Kidney tubule cell (primary cell): ENCODE measurements at places on chromosomes 3 and 15.

DNA sequence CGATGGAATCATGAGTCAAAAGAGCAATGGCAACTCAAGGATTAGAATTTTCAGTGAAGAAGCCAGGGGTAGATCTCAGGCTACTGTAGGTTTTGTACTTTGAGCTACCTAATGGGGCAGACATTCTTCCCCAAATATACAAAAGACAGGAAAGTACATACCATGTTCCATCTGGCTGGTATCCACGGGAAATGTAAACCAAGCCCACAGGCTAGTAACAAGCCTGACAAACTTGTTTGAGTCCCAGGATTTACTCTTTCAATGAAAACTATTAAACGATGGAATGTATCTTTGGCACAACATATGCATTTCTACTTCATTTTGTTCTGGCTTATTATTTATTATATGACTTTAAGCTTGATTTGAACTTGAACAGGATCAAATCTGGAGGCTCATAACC lies 44.2 kb upstream of the GOLIM4 start:
- no peak for DNase-seq

DNA sequence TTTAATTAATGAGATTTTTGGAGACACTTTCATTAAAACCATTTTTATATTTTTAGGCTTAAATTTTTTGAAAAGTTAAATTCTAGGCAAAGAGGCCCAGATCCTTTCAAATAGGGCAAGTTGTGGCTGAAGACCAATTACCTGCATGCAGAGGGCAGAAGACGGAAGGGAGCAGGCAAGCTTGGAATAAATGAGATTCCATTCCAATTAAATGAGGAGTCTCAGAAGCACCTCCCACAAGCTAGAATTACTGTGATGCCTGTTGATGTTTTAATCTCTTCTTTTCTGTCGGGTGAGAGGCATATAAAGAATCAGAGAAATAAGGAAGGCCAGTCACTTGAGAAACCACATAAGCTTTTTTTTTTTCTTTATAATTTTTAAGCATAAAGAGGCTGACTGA lies 46.8 kb downstream of the KBTBD8 start:
- DNase-seq, result no peak

DNA sequence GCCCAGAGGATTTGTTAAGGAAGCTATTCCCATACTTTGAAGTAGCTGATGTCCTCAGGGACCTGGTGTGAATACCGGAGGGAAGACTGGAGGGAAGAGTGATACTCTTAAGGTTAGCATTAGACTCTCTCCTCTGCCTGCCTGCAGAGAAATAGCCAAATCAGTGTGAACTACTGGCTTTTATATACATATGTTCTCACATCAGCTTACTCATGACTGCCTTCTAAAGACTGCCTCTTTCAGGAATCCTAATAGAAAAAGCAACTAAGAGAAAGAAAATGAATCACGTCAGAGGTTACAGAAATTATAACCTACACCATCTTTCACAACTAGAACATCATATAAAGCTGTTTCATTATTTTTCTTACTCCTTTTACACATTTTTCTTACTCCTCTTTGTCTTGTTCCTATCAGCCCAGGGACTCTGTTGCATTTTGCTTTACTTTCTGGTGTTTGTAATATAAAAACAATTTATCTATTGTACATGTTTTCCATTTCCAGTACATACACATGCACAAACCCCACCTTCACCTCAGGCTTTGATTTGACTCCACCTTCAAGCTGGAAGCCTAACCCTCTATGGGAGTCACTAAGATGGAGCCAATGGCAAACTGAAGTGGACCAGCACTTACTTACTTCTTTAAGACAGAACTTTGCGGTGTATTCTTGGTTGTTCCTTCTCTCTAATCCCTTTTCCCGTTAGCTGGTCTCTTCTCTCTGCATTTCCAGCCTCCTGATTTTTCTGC lies 257.7 kb upstream of the UBE2E1 start:
- no peak for DNase-seq

DNA sequence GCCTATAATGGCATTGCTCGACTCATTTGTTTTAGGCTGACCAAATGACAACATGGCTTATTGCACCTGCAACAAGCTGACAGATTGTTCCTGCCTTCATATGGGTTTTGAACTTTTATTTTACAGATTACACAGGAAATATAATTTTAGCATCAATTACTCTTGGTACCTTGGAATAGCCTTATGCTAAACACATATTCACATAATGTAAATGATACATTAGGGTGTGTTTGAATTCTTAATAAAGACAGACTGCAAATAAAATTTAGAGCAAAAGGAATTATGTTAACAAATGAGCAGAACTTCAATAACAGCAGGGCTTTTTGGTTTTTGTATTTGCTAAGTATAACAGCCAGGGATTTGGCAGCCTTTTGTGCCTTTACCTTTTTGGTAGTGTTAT lies 51.9 kb upstream of the TMC3 start:
- no peak for DNase-seq

GRCh38 chr3:138440121-138440521 lies 5.7 kb downstream of the ESYT3 start:
- DNase-seq, result peak; percentile 51

- no peak for DNase-seq
Measured at GRCh38 chr3:12222775-12223485, 64.2 kb upstream of the TIMP4 start.
